ENCODE measurements at places on chromosomes 11 and 22. TPM values are rescaled to one million over a fixed set of nuclear protein-coding genes. Genes with fewer than 3 reads are reported as not detected.
A peak's percentile ranks its signal among the peaks of the same experiment; 100 is the strongest.

GRCh38 chr22:36435516-36436415 is 45.7 kb downstream of the TXN2 start:
- DNase-seq: peak; percentile 67

DNA sequence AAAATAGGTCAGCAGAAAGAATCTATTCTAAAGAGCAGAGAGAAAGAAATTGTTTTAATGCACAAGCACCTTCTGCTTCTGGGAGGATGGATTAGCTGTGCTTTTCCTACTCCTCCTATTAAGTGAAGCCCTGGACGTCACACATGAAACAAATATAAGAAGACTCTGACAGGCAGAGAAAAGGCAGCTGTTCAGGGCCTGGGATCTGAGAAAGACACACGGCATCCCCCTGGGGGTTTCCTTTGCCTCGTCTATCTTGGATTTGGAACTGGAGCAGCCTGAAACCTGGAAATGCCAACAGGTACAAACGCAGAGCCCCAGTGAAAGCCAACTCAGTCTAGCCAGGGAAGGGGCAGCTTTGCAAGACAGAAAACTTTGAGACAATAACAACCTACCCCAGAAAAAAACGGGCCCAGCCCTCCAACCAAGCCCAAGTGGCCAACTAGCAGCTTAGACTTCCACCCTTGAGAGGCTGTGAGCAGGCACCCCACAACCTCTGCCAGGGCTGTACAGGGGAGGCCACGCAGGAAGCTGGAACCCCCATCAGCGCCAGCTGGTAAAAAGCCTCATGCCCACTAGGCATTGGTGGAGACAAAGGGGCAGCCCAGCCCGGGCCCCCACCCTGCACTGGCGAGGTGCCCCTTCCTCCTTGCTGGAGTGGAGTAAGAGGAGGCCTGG is 7.3 kb downstream of the CERK start:
- no peak for DNase-seq

DNA sequence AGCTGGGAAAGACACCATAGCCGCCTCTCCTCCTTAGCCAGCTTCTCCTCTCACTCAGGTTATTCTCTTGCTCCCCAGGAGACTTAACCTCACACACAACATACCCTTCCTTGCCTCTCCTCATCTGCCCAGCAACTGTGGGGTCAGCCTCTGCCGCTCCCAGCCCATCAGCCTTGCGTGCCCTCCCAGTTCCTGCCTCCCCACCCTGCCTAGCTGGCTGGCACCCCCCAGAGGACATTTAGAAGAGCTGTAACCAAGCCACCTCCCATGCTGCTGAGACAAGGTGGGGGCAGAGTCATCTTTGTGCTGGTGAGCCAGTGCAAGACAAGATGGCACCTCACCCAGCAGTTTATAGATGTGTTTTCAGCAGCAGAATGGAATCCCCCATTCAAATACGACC is 38.2 kb downstream of the TOM1 start:
- no peak for DNase-seq

GRCh38 chr11:3132831-3133260 is 32.3 kb downstream of the OSBPL5 start:
- no peak for DNase-seq

- DNase-seq: peak; percentile 98
Measured at GRCh38 chr11:20387261-20388095, at the start of gene PRMT3. TSS of gene PRMT3 (plus strand) at chr11:20387716. CDS start at chr11:20387747, 31 bp downstream.

DNA sequence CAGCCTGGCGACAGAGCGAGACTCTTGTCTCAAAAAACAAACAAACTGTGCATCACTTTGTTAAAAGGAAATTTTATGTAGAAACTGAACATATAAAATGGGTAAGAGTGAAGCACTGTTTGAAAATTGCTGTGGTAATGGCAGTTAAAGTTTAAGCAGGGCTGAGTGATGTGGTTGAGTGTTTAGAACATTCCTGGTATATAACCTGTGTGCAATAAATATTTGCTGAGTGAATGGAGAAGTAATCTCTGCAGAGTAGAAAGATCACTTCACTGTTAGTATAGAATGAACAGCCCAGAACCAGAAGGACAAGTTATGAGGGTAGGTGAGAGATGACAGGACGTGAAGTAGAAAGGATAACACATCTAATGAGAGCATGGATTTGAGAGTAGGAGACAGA is 27.3 kb downstream of the CECR2 start:
- no peak for DNase-seq

- DNase-seq: peak; percentile 52
Measured at GRCh38 chr11:123062892-123063825, 1.2 kb upstream of the HSPA8 start.

- no peak for DNase-seq
Measured at GRCh38 chr22:40305625-40306024, 40.7 kb upstream of the ADSL start.

DNA sequence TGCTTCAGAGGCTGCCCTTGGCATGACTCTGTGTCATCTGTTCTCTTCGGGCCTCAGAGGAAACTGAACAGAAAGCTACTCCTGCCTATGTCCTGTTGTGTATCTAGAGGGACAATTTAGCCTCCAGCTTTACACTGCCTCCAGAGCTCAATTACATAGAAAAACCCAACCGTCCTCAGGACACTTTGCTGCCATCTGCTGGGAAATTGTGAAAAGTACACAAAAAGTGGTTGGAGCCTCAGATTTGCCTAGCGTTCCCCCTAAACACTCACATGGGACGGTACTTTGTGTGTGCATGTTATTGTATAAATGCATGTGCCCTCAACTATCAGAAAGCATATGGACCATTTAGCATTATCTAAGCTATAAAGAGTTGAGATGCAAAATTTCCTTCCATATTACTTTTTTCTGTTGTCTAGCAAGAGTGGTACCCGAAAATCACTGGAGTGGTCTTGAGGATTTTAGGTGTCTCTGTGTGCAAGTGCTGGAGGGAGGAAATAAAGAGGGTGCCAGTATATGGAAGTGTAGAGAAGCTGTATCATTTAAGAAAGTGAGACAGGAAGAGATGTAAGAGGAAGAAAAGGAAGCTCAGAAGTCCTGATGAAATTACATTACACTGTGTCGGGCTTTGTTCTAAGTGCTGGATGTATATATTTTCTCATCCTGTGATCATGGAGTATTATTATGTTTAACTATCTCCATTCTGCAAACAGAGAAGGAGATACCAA is 8.7 kb upstream of the MS4A4E start:
- DNase-seq: peak; percentile 14

GRCh38 chr11:134357545-134357839 is 25.7 kb downstream of the GLB1L2 start:
- no peak for DNase-seq

GRCh38 chr11:120867531-120867930 is 156.4 kb upstream of the TBCEL start:
- no peak for DNase-seq

GRCh38 chr11:47940904-47941649 is 39.3 kb upstream of the PTPRJ start:
- no peak for DNase-seq

Gene SLC7A4
- total RNA-seq: 4.0 TPM

Gene SULT4A1
- 2.2 TPM for total RNA-seq

Gene SCGB1A1
- not detected for total RNA-seq

Gene GUCY1A2
- 1.1 TPM for total RNA-seq

Gene NPAS4
- 1.2 TPM for total RNA-seq

Gene CACNA1I
- 0.24 TPM for total RNA-seq

Gene CDC42BPG
- total RNA-seq: 10.1 TPM

Gene CYB5R2
- 4.1 TPM for total RNA-seq

Gene FGF4
- total RNA-seq: not detected

Gene PARVG
- total RNA-seq: 0.33 TPM

Gene CARNS1
- 1.6 TPM for total RNA-seq

Measured in cardiac muscle cell (in vitro differentiated cells and primary cell).